ENCODE measurements at places on chromosomes 5 and 9.

DNA sequence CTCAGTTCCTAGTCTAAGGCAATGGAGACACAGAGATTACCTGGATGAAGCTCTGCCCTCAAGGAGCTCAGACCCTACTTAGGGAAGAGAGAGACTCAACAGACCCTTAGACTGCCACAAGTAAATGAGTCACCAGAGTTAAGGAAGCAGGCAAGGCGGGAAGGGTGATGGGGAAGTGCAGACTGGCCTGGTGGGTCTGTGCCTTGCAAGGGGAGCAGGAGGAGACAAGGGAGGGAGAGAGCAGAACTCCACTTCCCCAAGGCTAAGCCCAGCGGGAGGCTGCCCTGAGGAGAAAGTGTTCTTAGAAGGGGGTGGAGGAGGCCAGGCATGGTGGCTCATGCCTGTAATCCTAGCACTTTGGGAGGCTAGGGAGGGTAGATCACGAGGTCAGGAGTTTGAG is 83.7 kb downstream of the HRH2 start:
- no peak for DNase-seq

DNA sequence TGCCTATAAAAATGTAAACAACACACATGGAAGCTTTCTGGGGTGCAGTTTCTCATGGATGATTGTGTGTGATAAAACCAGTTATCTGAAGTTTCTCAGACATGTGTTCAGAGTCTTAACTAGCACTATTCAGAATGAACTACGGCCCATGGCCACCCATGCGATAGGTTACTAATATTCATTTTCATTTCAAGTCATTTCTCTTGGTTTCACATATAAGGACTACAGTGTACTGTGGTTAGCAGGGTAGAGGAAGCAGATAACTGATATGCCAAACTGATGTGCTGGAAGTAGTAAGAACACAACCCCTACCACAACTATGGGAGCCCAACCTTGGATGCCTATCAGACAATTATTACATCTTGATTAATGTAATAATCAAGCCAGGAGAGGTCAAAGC is 372.1 kb downstream of the DTWD2 start:
- DNase-seq, result no peak

DNA sequence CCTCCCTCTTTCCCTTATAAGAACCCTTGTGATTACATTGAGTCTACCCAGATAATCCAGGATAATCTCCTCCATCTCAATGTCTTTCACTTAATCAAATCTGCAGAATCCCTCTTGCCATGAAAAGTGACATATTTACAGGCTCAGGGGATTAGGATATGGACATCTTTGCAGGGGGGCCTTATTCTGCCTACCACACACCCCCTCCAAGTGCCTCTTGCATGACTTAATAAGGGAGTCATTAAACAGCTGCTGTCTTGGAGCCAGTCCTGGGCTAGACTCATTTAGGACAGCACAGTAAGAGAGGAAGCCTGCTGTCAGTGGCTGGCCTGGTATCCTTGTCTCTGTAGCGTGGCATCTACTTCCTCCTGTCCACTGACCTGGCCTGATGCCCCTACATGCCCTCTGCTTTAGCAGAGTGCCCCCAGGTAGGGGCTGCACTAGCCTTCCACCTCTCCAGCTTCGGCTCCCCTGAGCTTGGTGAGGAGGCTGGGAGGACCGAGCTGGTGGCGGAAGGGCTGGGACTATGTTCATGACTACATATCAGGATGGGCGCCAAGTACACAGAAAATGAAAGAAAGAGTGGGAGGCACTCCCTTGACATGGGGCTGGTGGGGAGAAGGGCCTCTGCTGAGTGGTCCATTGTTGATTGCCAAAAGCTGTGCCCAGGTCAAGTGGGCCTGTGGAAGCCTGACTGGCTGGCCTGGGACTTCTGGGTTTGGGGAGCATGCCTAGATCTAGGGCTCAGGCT is 17.2 kb downstream of the ENHO start:
- DNase-seq, result no peak

- DNase-seq, result no peak
Measured at GRCh38 chr5:179207920-179208705, 137.1 kb downstream of the ADAMTS2 start.

- no peak for DNase-seq
Measured at GRCh38 chr5:54390015-54390414, 65.5 kb upstream of the HSPB3 start.

DNA sequence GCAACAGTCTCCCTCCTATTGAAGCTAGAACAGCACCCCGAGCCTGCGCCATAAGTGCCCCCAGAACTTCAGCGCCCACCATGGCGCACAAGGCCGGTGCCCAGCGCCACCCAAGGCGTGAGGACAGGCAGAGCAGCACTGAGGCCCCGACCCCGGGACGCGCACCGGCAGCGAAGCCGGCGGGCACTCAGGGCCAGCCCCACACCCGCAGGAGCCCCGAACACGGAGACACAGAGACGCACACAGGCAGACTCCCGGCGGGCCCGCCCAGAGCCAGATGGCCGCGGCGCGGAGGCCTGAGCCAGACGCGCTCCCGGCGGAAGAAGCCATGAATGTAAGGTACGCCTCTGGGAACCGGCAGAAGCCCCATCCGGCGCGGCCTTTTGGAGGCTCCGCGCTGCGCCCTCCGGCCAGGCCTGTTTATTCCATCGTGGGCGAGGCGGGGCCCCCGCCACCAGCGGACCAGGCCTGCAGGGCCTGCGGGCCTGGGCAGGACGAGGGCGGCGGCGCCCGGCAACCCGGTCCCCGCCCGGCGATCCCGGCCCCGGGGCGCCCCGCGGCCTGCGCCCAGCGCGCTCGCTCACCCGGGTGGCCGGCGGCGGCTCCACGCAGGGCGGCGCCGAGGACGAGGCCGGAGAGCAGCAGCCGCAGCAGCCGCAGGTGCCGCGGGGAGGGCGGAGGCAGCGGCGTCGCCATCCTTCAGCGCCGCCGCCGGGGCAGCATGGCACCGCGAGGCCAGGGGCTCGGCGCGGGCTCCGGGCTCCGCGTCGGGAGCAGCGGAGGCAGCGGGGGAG is 486 bp downstream of the NPDC1 start:
- no peak for DNase-seq

All from cortex of kidney (tissue), 1 donor.